Iris pigment epithelial cell (primary cell): ENCODE measurements at places on chromosomes 7 and 10.

GRCh38 chr10:124180947-124181549, 87.7 kb upstream of the CHST15 start:
- peak; percentile 50 for DNase-seq

- no peak for DNase-seq
Observed at GRCh38 chr7:72710983-72711382, 117.0 kb downstream of the TYW1B start.

DNA sequence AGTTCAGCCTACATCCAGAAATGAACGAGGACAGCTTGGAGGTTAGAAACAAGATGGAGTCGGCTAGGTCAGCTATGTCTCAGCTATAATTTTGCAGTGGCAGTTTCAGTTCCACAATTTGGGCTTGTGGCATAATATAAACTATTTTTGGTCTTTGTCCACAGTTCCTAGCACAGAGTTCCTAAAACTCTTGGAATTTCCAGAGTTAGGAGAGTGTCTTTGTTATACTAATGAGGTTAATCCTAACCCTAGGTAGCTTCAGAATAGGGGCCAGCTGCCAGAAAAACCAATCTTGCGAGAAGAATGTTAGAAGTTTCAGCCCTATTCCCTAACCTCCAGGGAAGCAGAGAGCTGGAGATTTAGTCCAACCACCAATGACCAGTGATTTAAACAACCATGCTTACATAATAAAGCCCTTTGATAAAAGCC, 131.9 kb downstream of the AKR1D1 start:
- DNase-seq = no peak

GRCh38 chr7:134891696-134892678, 94.3 kb upstream of the AGBL3 start:
- DNase-seq = peak; percentile 67

GRCh38 chr10:114347791-114348190, 56.5 kb downstream of the AFAP1L2 start:
- DNase-seq = no peak

DNA sequence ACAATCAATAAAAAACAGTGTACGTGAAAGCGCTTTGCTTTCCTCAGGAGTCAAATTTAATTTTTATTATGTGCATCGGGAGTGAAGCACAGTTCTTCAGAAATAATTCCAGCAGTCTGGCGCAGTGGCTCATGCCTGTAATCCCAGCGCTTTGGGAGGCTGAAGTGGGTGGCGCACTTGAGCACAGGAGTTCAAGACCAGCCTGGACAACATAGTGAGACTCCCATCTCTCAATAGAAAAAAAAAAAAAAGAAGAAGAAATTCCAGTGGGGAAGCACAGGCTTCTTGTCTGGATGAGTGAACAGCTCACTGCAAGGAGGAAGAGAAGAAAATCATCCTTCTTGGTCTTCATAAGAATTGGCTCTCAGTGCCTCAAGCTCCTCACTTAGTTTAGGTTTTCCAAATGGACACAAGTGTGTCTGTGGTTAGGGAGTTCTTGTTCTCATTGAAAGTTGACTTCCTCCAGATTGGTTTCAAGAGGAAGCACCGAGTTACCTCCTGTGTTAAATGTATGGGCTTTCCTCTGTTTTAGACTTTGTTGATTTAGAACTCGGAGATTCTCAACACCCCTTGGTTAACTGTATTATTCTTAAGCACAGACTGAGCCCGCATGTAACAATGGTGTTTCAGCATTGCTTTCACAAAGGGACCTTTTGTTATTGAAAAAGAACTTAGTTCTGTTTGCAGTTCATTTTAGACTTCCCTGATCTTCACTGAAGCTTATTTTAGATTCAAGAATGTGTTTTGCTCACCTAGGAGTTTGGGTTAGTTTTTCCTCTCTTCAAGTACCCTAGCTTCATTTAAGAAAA, 28.0 kb downstream of the LMTK2 start:
- DNase-seq = no peak

GRCh38 chr10:96366508-96366907, 7.7 kb upstream of the OPALIN start:
- peak; percentile 52 for DNase-seq

GRCh38 chr7:137017221-137017620, 148.8 kb downstream of the CHRM2 start:
- peak; percentile 39 for DNase-seq

GRCh38 chr10:103062854-103063590, 130.1 kb downstream of the NT5C2 start:
- no peak for DNase-seq

DNA sequence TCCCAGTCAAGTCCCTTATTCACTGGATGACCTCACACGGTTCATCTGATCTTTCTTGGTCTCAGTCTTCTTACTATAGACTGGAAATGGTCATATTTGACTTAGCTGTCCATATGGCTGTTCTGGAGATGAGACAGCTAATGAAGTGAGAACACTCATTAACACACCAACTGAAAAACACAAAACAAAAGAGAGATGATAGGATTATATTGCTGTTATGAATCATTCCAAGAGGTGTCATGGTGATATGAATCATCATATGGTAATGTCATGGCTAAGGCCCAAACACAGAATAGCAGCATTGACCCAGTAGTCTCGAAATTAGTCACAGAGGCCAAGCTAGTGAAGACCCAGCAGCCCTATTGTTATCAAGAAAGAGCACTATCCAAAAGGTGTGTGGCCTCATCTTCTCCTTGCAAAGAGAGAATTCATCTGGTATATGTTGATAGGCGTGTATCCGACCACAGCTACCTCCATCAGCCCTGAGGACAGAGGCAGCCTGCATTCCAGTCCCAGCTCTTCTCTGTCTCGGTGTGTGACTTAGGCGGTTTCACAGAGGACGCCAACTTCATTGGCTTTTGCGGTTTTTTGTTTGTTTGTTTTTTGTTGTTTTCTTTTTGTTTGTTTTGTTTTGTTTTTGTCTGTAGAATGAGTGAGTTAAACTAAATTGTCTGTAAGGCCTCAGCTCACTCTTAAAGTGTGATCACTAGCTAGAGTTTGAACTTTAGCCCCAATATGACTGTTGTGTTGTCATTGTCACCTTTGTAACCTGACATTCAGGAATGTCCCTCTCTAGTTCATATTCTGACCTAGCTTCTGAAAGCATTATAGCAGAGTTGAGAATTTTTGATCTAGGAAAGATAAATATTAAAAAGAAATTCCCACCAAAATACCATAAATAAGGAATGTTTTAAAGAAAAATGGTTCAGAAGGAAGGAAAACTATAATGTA, 97.4 kb upstream of the PDCD4 start:
- peak; percentile 84 for DNase-seq

- no peak for DNase-seq
Observed at GRCh38 chr7:20545016-20545415, 70.5 kb upstream of the ABCB5 start.

- no peak for DNase-seq
Observed at GRCh38 chr10:8420182-8420581, 365.7 kb downstream of the GATA3 start.

DNA sequence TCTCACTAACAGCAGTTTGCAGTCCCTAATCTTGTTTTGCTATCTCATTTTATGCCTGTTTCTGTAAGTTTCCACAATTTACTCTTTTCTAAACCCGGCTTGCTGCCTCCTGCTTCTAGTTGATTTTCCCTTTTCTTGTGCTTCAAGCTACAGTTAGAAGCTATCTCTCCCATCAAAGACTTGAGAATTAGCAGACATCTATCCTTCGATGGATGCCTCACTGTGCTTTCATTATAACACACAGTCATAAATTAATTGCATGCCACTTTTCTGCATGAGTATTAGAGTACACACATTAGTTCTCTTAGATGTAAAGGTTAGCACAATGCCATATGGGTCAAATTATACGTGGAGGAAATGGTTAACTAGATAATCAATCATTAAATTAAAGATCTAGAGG, 48.7 kb downstream of the SEMA3A start:
- DNase-seq = no peak

DNA sequence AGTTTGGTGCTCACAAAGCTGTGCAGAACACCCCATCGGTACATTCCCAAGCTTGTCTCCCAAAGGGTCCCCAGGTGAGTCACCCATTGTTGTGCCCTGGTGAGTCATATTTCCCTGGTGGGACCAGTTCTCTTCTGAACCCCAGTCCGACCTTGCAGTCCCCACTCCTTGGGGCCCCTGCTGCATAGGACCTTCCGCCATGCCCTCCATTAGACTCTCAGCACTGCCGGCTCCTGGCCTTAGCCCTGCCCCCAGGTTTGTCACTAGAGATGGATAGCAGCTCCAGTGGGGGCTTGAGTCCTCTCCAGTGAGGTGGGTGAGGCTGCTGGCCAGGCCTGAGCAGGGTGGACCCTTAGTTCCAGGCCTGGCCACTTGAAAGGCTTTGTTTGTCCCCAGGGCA, 80.5 kb upstream of the MKI67 start:
- DNase-seq = no peak

DNA sequence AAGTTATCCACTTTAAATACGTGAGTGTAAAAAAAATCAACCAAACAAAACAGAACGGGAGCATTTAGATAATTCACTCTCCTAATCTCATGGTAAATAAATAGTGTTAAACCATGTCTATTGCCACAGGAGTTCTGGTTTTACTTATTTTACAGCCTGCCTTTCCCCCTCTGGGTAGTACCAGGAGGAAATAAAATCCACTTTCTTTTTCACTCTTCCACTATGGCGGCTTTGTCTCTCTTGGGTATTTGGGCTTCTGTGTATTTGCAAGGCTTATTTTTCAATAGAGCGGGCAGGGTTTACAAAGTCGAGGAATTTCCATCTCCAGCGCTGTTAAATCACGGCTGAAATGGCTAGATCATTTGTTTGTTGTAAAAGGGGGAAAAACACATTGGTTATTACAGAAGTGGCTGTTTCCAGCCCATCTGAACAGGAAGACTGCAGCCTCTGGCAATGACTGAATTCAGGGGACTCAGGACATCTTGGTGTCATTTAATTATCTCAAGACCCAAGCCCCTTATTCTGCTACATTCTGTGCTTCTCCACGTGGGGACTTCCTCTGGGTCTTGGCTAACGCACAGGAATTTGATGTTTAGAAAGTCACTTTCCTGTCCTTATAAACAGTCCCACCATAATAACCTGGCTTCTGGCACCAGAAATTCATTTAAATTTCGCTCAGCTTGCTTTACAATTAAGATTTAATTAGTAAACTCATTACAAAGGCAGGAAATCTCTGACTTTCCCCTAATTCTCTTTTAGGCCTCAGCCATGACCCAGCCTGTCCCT, 323.9 kb downstream of the GATA3 start:
- DNase-seq = no peak

- DNase-seq = no peak
Observed at GRCh38 chr7:13189668-13190067, 502.2 kb downstream of the ARL4A start.

DNA sequence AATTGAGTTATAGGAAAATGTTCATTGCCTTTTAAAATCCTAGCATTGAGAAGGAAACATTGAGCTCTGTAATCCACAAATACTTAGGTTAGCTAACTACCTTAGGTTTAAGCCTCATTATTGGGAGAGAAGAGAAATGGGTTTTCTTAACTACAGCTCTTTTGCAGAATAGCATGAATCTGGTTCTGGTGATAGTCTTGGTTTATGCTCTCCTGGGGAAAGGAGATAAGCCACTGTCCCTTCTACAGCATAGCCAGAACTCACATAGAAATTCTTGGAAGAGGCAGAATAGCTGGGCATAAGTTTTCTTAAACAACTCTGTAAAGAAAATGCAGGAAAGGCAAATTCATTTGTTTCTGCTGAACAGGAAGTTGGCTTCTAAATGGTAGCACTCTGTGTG, 378.6 kb upstream of the CHRM2 start:
- no peak for DNase-seq

DNA sequence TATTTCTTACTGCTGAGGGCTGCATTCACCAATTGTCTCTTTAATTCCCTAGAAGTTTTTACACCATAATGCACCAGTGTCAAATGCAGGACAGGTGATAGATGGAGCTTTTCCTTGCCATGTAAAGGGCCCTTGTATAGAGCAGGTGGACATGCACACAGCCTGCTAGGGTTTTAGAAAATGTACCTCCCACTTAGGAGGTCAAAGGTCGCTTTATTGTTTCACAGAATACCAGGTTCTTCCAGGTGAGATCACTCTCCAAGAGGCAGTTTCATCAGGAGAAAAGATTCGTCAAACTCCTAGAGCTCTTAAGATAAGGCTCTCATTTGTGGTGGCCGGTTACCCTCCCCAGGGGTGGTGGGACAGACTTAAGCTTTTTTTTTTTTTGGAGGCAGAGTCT, 215.8 kb downstream of the PHTF2 start:
- DNase-seq = no peak
